BE2C (cell line): ENCODE measurements at places on chromosomes 7 and 10.

DNA sequence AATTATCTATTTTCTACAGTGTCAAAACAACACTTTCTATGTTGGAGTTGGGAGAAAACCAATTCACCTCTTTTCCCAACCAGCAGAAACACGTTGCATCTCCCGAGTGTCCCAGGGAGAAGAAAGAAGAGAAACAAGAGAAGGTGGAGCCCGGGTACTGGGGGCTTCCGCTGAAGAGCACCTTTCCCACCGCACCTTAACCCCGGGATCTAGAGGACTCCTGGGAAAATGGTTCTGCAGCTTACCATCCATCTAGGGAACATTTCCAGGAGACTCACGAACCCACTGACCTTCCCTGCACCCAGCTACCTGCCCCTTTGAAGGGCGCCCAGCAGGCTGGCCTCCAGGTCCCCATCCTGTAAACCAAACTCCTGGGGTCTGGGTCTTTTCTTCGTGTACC lies 346.8 kb downstream of the TCERG1L start:
- DNase-seq = no peak

- DNase-seq = no peak
Observed at GRCh38 chr10:104299031-104299904, 30.3 kb downstream of the GSTO2 start.

- peak; percentile 71 for DNase-seq
Observed at GRCh38 chr10:117174439-117175214, 22.7 kb upstream of the KCNK18 start.

GRCh38 chr10:19421674-19422073 lies 373.1 kb downstream of the MALRD1 start:
- DNase-seq = no peak
